ENCODE measurements at places on chromosomes 5 and 9.

GRCh38 chr5:4704951-4705350 is 435.2 kb upstream of the ADAMTS16 start:
- DNase-seq, result no peak

- DNase-seq, result no peak
Measured at GRCh38 chr5:159409801-159410200, 79.5 kb upstream of the IL12B start.

DNA sequence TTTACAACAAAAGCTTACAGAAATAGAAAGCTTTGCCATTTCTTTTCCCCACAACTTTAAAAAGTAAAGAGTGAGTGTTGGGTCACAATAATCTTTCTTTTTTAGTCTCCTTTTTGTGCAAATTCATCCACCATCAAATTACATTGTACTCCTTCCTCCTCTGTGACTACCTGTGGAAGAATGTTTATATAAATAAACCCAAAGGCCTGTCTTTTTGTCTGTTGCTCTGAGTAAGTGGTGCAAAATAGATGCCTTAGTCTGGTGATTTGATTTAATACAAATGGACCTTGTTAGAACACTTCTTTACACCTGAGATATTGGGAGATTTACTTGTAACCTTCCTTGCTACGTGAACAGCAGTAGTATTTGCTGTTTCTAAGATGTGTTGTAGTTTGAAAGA is 53.5 kb upstream of the TAF11L2 start:
- no peak for DNase-seq

DNA sequence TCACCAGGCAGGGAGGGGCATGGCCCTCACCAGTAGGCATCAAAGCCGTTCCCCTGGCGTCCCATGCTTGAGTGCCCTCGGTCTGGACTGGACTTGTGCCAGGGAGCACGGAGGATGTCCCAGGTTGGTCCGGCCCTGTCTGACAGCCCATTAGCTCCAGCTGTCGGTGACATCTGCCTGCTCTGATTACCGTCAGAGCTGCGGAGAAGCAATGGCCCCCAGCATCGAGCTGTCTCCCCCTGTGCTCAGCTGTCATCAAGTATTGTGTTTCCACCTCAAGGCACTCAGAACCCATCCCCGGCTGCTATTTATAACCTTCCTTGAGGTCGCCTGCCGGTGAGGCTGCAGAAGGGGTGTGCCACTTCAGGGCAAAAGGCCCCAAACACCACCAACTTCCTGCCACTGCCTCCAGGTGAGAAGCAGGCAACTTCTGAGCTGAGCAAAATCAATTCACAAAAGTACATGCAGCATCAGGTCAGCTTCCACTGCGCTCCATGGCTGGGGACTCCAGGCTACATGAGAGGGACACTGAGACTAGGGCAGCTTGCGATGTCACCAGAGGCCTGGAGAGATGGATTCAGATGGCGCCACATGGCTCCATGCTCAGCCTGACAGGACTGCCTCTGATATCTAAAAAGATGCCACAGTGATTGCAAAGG is 142.7 kb downstream of the C5orf15 start:
- DNase-seq, result no peak
